ENCODE measurements at places on chromosomes 16 and 17.
A peak's percentile ranks its signal among the peaks of the same experiment; 100 is the strongest.

- no peak for DNase-seq
Measured at GRCh38 chr17:52160136-52160567, 1.6 kb upstream of the CA10 start.

GRCh38 chr17:5526821-5527598 is 40.6 kb downstream of the MIS12 start:
- peak; percentile 92 for DNase-seq

GRCh38 chr17:76865174-76865573 is 3.0 kb upstream of the MGAT5B start:
- DNase-seq: no peak

DNA sequence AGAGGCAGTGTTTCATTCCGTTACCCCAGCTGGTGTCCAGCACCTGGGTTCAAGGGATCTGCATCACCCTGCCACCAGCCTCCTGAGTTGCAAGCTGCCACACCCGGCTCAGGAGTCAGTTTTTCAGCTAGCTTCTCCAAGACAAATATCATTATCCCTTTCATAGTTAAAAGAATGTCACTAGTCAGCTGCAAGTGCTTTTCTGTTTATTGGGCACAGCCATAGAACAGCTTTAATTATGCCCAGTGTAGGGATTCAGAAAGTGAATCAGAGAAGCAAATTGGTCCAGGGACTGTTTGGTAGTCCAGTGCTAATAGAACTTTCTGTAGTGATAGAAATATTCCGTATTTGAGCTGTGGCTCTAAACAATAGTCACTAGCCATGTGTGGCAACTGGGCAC is 2.9 kb upstream of the AOC3 start:
- DNase-seq: no peak

- no peak for DNase-seq
Measured at GRCh38 chr17:72407931-72408330, 287.1 kb downstream of the SOX9 start.

GRCh38 chr16:55948230-55948629 is 73.1 kb upstream of the CES5A start:
- DNase-seq: no peak

DNA sequence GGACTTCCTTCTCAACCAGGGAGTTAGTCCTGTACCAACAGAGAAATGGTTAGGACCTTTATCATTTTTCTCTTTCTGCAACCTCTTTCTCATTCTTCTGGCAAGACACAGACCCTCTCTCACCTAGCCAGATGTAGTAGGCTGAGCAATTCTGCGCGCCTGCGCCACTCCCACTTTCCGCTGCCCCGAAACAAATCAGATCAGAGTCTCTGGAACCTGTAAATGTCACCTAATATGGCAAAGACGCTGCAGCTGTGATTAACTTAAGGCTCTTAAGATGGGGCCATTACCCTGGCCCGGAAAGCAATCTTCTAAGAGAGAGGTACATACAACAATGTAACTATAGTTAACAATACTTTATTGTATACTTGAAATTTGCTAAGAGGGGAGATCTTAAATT is 94.3 kb upstream of the ASIC2 start:
- DNase-seq: no peak

- DNase-seq: peak; percentile 50
Measured at GRCh38 chr17:32259586-32259985, 6.0 kb upstream of the RHBDL3 start.

DNA sequence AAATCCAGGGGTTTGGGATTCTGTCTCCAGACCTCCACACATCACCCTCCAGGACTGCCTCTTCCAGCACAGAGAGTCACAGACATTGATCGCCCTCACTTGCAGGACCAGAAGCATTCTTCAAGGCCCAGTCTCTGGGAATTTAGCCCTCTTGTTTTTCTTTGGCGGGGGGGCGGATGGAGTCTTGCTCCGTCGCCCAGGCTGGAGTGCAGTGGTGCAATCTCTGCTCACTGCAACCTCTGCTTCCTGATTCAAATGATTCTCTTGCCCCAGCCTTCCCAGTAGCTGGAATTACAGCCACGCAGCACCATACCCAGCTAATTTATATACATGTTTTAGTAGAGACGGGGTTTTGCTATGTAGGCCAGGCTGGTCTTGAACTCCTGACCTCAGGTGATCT is 8.5 kb upstream of the ITGAL start:
- DNase-seq: no peak

- DNase-seq: no peak
Measured at GRCh38 chr17:9658593-9659211, 13.4 kb downstream of the USP43 start.

DNA sequence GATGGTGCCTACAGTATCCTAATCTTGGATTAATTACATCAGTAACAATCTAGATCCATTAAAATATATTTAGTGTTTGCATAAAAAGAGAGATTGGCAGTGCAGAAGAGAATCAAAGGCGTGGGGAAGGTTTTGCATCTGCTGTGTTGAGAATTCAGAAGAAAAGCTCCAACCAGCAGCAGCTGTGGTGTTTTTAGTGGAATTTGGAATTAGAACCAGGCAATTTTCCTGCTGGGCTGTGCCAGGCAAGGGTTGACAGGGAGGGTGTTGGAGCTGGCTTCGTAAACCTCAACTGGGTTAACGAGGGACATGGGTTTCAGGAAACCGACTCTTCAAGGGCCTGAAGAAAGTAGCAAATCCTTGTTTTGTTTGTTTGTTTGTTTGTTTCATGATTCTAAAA is 107.8 kb upstream of the WSCD1 start:
- no peak for DNase-seq

- DNase-seq: peak; percentile 92
Measured at GRCh38 chr17:43367737-43368242, 31.0 kb upstream of the ARL4D start.

DNA sequence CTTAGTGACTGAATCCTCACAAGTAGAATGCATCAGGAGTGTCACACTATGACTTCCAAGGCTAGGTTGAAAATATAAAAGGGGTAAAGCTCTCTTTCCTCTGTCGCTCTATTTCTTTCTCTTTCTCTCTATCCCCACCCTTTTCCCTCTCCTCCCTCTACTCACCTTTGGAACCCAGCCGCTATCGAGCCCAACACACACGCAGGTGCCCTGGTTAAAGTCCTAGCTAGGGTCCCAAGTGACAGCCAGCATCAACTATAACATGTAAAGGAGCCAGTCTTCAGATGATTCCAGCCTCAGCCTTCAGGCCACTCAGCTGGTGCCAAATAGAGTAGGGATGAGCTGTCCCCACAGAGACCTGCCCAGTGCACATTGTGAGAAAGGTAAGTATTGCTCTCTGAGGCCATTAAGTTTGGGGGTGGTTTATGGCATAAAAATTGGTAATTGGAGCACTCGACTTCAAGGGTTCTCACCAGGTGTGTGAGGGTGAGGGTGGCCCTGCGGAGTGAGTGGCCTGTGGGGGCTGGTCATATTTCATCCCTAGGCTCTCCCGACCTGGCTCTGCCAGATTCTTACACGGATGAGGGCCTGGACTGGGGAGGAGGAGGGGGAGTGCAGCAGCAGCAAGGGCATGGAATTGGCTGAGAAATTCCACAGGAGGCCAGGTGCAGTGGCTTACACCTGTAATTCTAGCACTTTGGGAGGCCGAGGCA is 14.9 kb upstream of the C16orf54 start:
- DNase-seq: no peak

- no peak for DNase-seq
Measured at GRCh38 chr17:53186001-53186400, 636.7 kb upstream of the KIF2B start.

DNA sequence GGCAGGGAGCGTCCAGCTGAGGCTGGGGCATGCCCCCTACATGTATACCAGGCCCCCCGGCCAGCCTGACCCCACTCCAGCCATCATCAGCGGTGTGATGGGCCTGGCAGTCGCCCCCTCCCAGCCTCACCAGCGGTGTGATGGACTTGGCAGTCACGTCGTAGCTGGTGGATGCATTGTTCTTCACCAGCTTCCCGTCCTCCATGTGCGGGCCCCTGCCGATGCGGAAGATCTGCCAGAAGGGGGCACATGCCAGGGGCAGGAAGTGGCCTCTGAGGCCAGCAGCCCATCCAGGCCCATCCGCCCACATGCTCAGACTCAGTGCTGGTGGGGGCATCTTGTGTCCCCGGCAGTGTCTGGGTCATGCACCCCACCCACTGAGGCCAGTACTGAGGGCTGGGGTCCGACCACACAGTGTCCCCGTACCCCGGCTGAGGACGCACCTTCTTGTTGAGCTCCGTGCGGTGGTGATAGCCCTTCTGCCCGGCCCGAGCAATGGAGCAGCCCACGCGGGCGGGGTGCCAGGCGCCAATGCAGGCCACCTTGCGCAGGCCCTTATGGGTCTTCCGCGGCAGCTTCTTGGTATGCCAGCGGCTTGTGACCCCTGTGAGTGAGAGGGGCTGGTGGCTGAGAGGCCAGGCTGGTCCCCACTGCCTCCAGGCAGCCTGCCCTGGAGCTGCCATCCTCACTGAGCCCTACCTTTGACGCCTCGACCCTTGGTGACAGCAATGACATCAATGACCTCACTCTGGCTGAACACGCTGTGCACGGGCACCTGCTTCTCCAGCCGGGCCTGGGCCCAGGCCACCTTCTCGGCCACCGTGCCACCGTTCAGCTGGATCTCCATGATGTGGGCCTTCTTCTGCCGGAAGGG is 3.7 kb upstream of the MSRB1 start:
- DNase-seq: no peak

DNA sequence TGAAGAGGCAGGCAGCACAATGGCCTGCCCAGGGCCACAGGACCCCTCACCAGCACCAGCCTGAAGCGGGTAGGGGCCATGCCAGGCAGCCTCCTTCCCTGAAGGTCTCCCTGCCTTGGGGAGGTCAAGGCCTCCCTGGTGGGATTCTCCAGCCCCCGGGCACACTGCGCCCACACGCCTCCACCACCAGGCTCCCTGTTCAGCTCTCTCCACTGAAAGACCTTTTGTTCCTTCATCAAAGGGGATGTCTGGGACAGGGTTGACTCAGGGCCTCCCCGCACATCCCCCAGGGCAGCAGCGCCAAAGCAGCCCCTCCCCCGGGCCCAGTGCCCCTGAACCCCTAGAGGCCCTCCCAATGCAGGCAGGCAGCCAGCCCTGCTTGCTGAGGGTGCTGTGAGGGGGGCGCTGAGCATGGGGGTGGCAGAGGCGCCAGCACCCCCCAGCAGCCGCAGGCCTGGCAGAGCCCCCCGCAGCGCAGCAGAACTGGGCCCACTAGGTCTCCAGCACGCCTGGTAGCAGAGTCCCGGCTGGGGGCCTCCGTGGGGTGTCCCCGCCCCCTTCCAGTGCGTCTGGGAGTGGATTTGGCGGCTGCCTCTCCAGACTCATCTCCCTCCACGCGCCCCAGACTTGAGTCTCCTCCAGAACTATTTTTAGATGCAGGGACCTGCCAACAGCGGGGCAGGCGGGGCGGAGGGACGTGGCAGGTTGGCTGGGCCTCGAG is 13.1 kb downstream of the BCAR1 start:
- peak; percentile 95 for DNase-seq

DNA sequence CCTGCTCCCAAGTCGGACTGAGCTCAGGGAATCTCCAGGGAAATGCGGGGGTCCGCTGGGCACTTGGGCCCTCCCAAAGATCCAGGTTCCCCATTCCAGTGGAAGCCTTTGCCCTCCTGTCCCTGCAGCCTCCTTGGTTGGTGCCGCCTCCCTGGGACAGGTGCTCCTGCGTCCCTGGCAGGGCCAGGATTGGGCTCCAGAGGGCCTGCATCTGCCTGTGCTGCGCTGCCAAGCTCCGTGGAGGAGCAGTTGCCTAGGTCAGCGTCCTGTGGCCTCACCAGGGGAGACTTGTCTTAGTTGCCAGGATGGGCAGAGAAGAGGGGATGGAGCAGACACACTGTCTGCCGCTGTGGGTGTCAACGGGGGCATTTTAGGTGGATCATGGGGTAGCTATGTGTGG is 67.1 kb downstream of the MSI2 start:
- no peak for DNase-seq

GRCh38 chr16:2478279-2478678 is 3.4 kb downstream of the TBC1D24 start:
- no peak for DNase-seq

DNA sequence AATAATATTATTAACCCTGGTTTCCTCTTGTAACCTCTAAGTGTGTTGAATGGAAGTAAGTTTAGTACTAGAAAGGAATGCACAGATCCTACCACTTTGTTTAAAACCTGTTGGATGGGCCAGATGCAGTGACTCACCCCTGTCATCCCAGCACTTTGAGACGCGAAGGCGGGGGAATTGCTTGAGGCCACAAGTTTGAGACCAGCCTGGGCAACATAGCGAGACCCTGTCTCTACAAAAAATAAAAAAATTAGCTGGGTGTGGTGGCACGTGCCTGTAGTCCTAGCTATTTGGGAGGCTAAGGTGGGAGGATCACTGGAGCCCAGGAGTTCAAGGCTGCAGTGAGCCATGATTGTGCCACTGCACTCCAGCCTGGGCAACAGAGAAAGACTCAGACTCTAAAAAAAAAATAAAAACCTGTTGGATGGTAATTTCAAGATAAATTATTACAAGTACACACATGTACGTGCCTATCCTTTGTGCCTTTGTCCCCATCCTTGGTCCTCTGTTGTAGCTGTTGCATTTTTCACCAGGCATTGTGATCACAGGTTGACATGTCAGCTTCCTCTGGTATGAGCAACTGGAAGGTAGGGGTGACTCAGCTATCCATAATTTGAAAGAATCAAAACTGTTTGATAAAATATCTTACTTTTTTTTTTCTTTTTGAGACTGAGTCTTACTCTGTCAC is 30.7 kb upstream of the METTL9 start:
- no peak for DNase-seq

DNA sequence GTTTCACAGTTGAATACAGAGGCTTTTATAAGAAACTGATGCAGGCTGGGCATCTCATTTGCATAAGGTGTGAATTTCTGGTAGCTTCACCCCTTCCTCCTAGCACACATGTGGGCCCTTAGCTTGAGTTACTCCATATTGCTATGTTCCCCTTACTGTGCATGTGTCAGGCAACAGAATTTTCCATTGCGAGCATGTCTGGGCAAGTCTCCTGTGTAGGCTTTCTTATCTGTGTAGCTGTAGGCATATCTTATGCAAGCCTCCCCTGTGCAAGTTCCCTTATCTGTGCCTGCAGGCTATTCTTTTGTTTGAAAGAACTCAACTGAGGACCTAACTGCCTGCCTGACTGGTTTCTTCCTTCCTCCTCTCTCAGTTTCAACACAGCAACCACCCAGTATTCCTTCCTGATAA is 597.4 kb upstream of the CDH5 start:
- no peak for DNase-seq

DNA sequence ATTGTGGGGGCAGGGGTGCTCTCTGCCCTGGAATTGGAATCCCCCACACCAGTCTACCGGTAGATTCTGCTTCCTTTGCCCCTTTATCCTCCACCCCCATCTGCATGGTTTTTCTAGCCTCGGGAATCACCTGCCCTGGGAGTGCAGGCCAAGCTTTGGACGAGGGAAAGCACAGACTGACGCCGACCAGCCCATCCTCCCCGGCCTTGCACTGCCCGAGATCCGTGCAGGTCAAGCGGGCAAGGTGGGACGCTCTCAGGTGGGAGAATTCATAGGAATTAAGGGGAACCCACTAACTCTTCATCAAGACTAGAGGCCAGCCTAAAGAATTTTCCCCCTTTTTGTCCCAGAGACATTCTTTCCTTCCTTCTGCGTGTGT is 9.9 kb upstream of the HOXB13 start:
- DNase-seq: no peak

DNA sequence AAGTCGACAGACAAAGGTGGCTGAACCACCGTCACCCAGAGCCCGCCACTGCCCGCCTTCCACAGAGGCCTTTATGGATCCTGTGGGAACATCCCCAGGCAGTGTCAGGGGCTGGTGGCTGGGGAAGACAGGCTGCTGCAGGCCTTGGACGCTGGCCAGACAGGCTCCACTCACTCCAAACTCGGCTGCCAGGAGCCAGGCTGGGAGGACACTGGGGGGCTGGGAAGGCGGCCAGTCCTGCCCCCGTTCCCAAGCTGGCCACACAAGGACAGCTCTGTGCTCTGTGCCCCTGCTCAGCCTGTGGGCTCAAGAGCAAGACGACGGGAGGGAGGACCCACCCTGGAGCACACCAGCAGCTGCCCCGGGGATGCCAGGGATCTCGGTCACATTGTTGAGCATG is 7.6 kb upstream of the LCAT start:
- DNase-seq: no peak
